Activated T-cell treated with anti-CD3 and anti-CD28 coated beads for 24 hours (primary cell): ENCODE measurements at places on chromosomes 1 and 21.

DNA sequence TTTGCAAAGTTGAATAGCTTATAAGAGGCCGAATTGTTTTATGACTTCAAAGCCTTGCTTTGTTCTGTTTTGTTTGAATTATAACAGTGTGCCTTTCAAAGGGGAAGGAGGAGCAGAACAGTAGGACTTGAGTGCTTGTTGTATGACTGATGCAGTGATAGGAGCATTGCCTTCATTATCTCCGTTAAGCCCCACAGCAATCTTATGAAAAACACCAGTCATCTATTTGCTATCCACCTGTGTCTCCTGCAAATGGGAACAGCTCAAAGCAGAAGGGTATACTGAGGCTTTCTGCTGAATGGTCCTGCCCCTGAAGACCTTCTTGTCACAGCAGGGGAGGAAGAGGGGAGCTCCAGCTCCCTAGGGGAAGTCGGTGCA lies 127.5 kb downstream of the RNF220 start:
- no peak for DNase-seq

DNA sequence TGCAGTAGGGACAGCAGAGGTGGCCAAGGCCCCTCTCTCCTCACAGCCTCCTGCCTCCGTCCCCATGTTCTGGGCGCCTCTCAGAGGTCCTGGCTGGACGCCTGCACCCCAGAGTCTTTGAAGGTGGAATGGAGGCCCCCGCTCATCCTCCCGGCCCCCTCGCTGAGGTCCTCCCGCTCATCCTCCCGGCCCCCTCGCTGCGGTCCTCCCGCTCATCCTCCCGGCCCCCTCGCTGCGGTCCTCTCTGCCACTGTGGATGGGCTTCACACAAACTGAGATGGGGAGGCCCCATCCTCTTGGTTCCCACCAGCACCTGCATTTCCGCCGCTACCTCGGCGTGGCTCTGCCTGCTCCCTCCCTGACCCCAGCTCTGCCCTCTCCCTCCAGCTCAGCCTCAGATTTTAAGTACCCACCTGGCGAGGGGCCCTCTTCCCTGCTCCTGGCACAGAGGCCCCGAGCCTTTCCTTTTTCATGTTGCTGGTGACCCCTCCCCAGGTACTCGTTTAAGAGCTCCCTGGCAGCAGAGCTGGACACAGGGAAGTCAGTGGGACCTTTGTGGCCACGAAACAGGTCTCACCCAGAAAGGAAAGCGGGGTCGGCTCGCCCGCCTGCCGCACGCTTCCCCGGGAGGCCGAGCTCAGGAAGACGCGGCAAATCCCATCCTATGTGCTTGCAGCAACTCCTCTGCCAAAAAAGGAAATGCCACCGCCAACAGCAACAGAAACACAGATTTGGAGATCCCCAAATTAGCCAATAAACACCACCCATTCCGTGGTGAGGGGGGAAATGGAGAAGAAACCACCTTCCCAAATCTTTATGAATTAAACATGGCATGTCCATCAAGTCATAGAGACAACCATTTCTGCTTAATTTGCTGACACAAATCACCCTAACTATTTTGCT lies 143.7 kb downstream of the PRDM16 start:
- no peak for DNase-seq

GRCh38 chr1:1038694-1039093 lies 18.8 kb downstream of the AGRN start:
- DNase-seq = no peak

- no peak for DNase-seq
These were observed 726 bp upstream of the FCER1G start for GRCh38 chr1:161214369-161214768.

- DNase-seq = no peak
These were observed 83.8 kb downstream of the DIRAS3 start for GRCh38 chr1:67966666-67967009.
